Type B pancreatic cell (in vitro differentiated cells): ENCODE measurements at places on chromosomes 3 and 15.

DNA sequence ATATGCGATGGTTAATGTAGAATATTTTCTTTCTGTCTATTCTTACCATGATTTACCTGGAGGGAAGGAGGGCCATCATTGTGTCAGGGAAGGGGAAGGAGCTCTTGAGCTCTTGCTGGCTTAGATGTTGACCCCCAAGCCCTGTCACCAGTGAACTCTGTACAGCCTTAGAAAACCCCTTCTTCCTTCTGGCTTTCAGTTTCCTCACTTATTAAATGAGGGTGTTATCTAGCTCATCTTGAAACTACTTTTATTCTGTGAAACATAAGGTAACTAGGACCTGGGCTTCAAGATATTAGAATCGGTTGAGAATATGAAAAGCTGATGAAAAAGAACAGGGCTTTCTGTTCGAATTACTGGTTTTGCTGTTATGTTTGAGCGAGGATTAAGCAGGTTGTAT lies 25.1 kb upstream of the UTS2B start:
- H3K27ac ChIP-seq, result peak overlapping the region; percentile 42
- peaks cover 21% of the 10 kb centered on the region for H3K36me3 ChIP-seq
- DNase-seq, result no peak
- H3K4me3 ChIP-seq, result no peak overlapping the region
- no peaks in the 10 kb centered on the region for H3K27me3 ChIP-seq

DNA sequence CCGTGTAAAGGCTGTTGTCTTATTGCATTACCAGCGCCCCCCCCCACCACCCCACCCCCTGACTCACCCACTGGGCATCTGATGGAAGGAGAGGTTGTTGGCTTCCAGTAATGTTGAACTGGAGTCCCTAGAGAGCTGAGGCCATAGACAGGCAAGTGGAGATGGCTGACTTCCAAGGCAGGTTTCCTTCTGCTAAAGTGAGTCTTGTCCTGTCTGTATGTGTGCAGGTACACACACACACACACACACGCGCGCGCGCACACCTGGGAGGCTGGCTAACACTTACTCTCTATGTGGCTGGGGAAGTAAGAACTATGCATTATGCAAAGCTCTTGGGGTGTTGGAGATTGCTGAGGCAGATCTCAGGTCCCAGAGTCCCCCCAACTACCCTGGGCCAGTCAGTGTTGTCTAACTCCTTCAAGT lies 1.6 kb upstream of the KY start:
- H3K27me3 ChIP-seq, result peaks cover 91% of the 10 kb centered on the region
- H3K4me1 ChIP-seq, result no peaks in the 10 kb centered on the region
- H3K27ac ChIP-seq, result no peak overlapping the region
- DNase-seq, result no peak
- no peaks in the 10 kb centered on the region for H3K36me3 ChIP-seq

- H3K27ac ChIP-seq, result no peak overlapping the region
- no peaks in the 10 kb centered on the region for H3K4me1 ChIP-seq
- no peaks in the 10 kb centered on the region for H3K36me3 ChIP-seq
- no peak for DNase-seq
- H3K27me3 ChIP-seq, result no peaks in the 10 kb centered on the region
These were observed 176.5 kb downstream of the SOX2 start for GRCh38 chr3:181888234-181888633.

DNA sequence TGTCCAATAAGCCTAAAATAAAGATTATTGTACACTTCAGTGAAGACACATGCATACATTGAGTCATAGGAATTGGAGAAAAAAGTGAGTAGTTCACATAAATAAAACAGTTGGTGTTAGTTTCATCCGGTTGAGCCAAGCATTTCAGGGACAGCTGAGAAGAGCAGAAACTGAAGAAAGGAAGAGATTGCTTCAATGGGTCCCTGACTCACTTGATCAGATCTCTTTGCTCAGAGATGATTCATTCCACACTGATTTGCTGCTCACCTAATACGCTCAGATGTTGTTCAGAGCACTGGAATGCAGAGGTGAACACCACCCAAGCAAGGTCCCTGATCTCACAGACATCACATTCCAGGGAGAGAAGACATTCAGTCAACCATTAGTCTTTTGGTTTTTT lies 93.7 kb downstream of the RAD18 start:
- H3K36me3 ChIP-seq, result no peaks in the 10 kb centered on the region
- no peaks in the 10 kb centered on the region for H3K27me3 ChIP-seq
- H3K4me3 ChIP-seq, result no peak overlapping the region
- no peak for DNase-seq

DNA sequence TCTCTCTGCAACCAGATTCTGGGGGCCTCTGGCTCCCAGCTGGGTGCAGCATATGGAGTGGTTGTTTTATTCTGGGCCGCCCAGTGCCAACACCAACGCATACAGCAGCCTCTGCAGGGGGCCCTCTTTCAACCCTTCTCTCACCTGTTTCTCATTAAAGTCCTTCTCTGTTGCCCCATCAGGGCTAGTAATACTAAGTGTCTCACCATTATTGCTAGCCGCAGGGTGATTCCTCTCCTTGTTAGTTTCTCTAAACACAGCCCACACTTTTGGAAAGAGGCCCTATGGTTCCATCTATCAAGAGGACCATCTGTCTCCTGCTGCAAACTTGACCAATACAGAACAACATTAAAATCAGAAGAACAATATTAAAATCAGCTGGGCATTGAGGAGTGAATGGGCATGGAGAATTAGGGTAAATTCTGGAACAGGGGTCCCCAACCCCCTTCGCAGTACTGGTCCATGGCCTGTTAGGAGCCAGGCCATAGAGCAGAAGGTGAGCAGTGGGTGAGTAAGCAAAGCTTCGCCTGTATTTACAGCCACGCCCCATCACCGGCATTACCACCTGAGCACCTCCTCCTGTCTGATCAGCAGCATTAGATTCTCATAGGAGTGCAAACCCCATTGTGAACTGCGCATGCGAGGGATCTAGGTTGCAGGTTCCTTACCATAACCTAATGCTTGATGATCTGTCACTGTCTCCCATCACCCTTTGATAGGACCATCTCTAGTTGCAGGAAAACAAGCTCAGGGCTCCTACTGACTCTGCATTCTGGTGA lies 36.5 kb downstream of the ALS2CL start:
- peaks cover 31% of the 10 kb centered on the region for H3K4me1 ChIP-seq
- no peak overlapping the region for H3K4me3 ChIP-seq
- no peaks in the 10 kb centered on the region for H3K27me3 ChIP-seq
- no peak for DNase-seq

- H3K4me3 ChIP-seq, result no peak overlapping the region
- no peak overlapping the region for H3K27ac ChIP-seq
- DNase-seq, result no peak
- H3K27me3 ChIP-seq, result no peaks in the 10 kb centered on the region
- no peaks in the 10 kb centered on the region for H3K4me1 ChIP-seq
- no peaks in the 10 kb centered on the region for H3K36me3 ChIP-seq
These were observed 500.8 kb downstream of the CNTN4 start for GRCh38 chr3:2599471-2599870.

DNA sequence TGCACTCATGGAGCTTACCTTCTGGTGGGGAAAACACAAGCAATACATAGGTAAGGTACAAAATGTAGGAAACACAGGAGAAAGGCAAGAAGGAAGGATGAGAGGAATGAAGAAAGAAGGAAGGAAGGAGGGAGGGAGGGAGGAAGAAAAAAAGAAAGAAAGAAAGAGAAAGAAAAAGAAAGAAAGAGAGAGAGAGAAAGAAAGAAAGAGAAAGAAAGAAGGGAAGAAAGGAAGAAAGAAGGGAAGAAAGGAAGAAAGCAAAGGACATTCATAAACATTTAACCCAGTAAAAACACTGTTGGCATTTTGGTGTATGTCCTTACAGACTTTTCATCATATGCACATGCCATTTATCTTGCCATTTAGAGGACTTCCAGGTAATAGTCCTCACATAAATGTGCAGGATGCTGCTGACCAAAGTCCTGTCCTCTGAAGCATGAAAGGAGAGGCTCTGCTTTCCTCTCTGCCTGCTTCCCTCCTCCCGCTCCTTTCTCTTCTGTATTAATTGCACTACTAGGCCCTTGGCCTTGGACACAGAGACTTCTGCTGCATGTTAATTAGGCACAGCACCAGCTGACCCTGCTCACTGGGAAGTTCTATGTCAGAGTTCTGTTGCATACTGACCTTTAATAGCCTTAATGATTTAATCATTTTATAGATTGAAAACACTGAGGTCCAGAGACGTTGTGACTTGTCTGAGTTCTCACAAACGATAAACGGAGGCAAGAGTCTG lies 29.7 kb upstream of the NDUFB4 start:
- no peaks in the 10 kb centered on the region for H3K27me3 ChIP-seq
- peaks cover 11% of the 10 kb centered on the region for H3K4me1 ChIP-seq
- no peaks in the 10 kb centered on the region for H3K36me3 ChIP-seq
- H3K4me3 ChIP-seq, result no peak overlapping the region
- no peak for DNase-seq

DNA sequence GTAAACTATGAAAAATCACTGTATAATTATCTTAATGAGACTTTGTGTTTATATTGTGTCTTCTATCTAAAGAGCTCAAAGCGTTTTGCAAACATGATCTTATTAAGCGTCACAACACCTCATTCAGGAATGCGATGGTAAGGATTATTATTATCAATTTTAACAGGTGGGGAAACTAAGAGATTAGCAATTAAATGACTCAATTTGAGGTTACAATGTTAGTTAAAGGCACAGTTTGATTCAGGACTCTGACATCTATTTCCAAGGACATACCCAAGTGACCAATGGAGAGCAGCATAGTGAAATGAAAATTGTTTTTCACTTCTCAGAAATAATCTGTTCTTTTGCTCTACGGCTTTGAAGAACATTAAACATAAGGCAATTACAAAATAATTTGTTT lies 74.6 kb downstream of the FMN1 start:
- H3K36me3 ChIP-seq, result peaks cover under 1% of the 10 kb centered on the region
- H3K4me1 ChIP-seq, result peaks cover 15% of the 10 kb centered on the region

DNA sequence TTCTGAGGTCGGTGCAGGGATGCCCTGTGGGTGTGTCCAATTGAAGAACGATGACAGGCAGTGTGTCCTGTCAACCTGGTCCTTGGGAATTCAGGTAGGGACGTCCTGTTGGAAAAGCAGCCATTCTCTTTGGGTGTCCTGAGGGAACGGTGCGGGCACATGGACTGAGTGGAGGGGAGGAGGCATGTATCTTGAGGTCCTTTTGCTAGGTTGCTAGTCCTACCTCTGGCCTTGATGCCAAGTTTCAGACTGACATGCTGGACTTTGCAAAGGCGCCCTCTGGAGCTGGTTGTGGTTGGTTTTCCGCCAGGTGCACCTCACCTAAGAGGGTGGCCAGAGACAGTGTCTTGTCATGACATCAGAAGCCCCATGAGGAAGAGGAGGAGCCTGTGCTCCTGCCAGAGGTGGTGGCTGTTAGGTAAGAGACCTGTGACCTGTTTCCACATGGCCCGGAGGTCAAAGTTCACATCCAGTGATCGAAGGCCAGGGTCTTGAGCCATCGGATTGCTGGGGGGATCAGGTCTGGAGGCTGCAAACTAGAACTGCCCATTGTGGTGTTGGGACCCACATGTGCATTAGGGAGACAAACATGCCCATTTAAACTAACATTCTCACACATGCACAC lies 106.3 kb downstream of the SNRPN start:
- H3K4me3 ChIP-seq, result no peak overlapping the region
- H3K36me3 ChIP-seq, result peaks cover 91% of the 10 kb centered on the region
- no peak overlapping the region for H3K27ac ChIP-seq
- no peaks in the 10 kb centered on the region for H3K27me3 ChIP-seq

DNA sequence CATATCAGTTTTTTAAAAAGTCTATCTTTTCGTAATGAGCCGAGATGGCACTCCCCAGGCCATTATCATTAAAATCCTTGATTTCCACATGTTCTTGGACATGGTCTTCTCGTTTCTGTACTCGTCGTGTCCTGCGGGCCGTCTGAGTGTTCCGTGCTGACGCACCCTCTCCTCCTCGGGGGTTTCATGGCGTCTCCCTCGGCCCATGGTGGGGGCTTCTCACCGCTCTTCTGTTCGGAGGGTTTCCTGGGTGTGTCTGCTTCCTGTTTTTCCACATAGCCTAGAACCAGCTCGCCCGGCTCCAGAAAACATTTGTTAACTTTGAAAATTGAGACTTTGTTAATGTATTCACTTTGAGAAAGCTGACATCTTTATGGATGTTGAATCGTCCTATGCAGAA lies 92.7 kb downstream of the VGLL4 start:
- peak overlapping the region; percentile 95 for H3K27ac ChIP-seq
- no peak for DNase-seq
